ENCODE measurements at places on chromosomes 3 and 15. TPM values are rescaled to one million over a fixed set of nuclear protein-coding genes. Genes with fewer than 3 reads are reported as not detected.

GATA2 gene
- total RNA-seq = 0.88 TPM

ARGFX gene
- total RNA-seq = not detected

ZMAT3 gene
- 47.0 TPM for total RNA-seq

NTRK3 gene
- total RNA-seq = 0.72 TPM

SKOR1 gene
- total RNA-seq = 0.36 TPM

ITPKA gene
- total RNA-seq = 0.29 TPM

NUSAP1 gene
- 14.1 TPM for total RNA-seq

CHRNA5 gene
- total RNA-seq = 0.36 TPM

ZNF660 gene
- 5.0 TPM for total RNA-seq

CPN2 gene
- 0.29 TPM for total RNA-seq

GASK1A gene
- 0.88 TPM for total RNA-seq

PRSS50 gene
- not detected for total RNA-seq

HSPBAP1 gene
- 13.8 TPM for total RNA-seq

GPR87 gene
- total RNA-seq = not detected

RTP1 gene
- not detected for total RNA-seq

P2RY13 gene
- not detected for total RNA-seq

EPHA6 gene
- total RNA-seq = not detected

ECE2 gene
- total RNA-seq = not detected

PPM1L gene
- 4.3 TPM for total RNA-seq

IGSF11 gene
- under 0.01 TPM for total RNA-seq

ZDHHC19 gene
- total RNA-seq = not detected

SEMA3G gene
- under 0.01 TPM for total RNA-seq

NR2E3 gene
- under 0.01 TPM for total RNA-seq

ZNF774 gene
- total RNA-seq = 1.8 TPM

CCR2 gene
- not detected for total RNA-seq

STRC gene
- under 0.01 TPM for total RNA-seq

THBS1 gene
- total RNA-seq = 8,941 TPM

LRTM1 gene
- not detected for total RNA-seq

GRK7 gene
- total RNA-seq = not detected

PEX5L gene
- total RNA-seq = 0.59 TPM

CCR8 gene
- total RNA-seq = not detected

GHRL gene
- total RNA-seq = not detected

SAMMSON gene
- total RNA-seq = not detected

FSTL1 gene
- 2,074 TPM for total RNA-seq

KLHL6 gene
- total RNA-seq = under 0.01 TPM

CHST2 gene
- 16.5 TPM for total RNA-seq

PLA2G4E gene
- not detected for total RNA-seq

SERINC4 gene
- total RNA-seq = not detected

C3orf62 gene
- total RNA-seq = 1.8 TPM

ZNF860 gene
- 0.59 TPM for total RNA-seq

WDR6 gene
- total RNA-seq = 74.3 TPM

TIPIN gene
- 7.4 TPM for total RNA-seq

XIRP1 gene
- total RNA-seq = under 0.01 TPM

SETD2 gene
- total RNA-seq = 37.1 TPM

AVEN gene
- 37.4 TPM for total RNA-seq

KBTBD13 gene
- total RNA-seq = not detected

TUSC7 gene
- not detected for total RNA-seq

VIPR1 gene
- total RNA-seq = not detected

TOP2B gene
- total RNA-seq = 66.6 TPM

PLSCR5 gene
- total RNA-seq = not detected

TGM5 gene
- not detected for total RNA-seq

ILDR1 gene
- not detected for total RNA-seq

PAQR5 gene
- 1.1 TPM for total RNA-seq

PRR23B gene
- not detected for total RNA-seq

NPAP1 gene
- not detected for total RNA-seq

BOC gene
- 29.2 TPM for total RNA-seq

PIERCE2 gene
- 5.3 TPM for total RNA-seq

All from osteoblast (primary cell).